ENCODE measurements at places on chromosomes 2 and 18. TPM values are rescaled to one million over a fixed set of nuclear protein-coding genes. Genes with fewer than 3 reads are reported as not detected.
A peak's percentile ranks its signal among the peaks of the same experiment; 100 is the strongest.

DNA sequence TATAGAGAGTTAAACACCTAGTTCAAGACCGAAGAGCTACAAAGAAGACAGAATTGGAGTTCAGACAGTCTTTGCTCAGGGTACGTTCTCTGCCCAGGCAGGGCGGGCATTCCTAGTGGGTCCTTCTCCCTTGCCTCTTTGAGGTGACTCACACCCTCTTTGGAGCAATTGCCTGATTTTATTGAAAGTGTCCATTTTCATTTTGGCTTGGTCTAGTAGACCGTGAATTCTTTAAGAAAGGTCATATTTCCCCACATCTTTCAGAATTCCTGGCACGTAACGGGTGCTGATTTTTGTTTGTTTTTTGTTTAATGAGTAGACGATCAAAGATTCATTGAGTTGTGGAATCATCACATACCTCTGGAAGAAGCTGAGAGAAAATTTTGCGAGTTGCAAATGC is 871.5 kb downstream of the RNF144A start:
- H3K4me1 ChIP-seq, result no peaks in the 10 kb centered on the region
- H3K36me3 ChIP-seq, result no peaks in the 10 kb centered on the region
- H3K27ac ChIP-seq, result no peak overlapping the region
- H3K4me3 ChIP-seq, result no peak overlapping the region

DNA sequence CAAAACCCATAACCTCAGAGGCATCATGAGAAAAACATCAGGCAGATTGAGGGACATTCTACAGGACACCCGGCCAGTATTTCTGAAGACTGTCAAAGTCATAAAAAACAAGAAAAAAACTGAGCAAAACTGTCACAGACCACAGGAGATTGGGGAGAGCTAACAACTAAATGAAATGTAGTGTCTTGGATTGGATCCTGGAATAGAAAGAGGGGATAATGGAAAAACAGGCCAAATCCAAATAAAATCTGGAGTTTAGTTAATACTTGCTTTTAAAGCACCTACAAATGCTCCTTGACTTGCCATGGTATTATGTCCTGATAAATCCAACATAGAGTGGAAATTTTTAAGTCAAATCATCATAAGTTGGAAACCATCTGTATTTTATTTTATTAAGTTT is 17.6 kb upstream of the CXCR1 start:
- no peak overlapping the region for H3K27ac ChIP-seq
- peaks cover 3% of the 10 kb centered on the region for H3K4me1 ChIP-seq

- no peak overlapping the region for H3K4me3 ChIP-seq
- no peaks in the 10 kb centered on the region for H3K27me3 ChIP-seq
- H3K36me3 ChIP-seq, result no peaks in the 10 kb centered on the region
These were observed 330.0 kb upstream of the SLC14A2 start for GRCh38 chr18:45285251-45285650.

DNA sequence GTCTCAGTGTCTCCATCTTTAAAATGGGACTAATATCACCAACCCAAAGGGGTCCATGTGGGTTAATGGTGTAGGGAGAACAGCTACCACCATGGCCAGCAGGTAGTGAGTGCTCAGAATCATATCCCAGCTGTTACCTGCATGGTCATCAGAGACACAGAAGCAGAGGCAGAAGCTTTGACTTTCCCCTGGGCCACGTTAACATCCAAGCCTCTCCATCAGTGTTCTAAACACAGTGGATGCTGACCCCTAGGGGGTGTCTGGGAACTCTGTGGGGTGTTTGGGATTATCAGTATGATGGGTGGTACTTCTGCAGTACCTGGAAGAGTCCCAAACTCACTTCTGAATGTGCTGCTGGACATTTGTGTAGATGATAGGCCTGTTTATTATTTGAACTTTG is 93.6 kb downstream of the GYPC start:
- no peaks in the 10 kb centered on the region for H3K27me3 ChIP-seq
- no peak overlapping the region for H3K4me3 ChIP-seq
- DNase-seq, result no peak
- no peaks in the 10 kb centered on the region for H3K4me1 ChIP-seq

DNA sequence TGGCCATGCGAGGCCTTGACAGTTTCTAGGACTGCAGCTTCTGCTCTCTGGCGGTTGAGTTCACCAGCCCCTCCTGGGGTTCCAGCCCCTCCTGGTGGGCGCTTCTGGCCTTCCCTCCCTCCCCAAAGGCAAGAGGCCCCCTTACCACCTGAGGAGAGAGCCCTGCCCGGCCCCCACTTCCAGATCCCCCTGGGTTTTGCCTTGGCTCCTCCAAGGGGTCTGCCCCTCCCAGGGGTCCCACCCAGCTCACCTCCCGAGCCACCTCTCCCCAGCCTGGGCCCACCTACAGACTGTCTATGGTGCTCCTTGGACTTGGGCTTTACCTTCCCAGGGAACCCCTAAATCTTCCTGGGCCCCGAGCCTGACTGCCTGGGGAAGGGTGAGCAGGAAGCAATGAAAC is 264.5 kb downstream of the ATAD2B start:
- no peak overlapping the region for H3K4me3 ChIP-seq
- H3K27ac ChIP-seq, result no peak overlapping the region
- H3K4me1 ChIP-seq, result no peaks in the 10 kb centered on the region
- H3K36me3 ChIP-seq, result no peaks in the 10 kb centered on the region

- H3K36me3 ChIP-seq, result no peaks in the 10 kb centered on the region
- H3K4me1 ChIP-seq, result no peaks in the 10 kb centered on the region
- H3K27me3 ChIP-seq, result no peaks in the 10 kb centered on the region
- H3K4me3 ChIP-seq, result no peak overlapping the region
- H3K27ac ChIP-seq, result no peak overlapping the region
These were observed 799.0 kb downstream of the DCDC2C start for GRCh38 chr2:4502230-4502843.

DNA sequence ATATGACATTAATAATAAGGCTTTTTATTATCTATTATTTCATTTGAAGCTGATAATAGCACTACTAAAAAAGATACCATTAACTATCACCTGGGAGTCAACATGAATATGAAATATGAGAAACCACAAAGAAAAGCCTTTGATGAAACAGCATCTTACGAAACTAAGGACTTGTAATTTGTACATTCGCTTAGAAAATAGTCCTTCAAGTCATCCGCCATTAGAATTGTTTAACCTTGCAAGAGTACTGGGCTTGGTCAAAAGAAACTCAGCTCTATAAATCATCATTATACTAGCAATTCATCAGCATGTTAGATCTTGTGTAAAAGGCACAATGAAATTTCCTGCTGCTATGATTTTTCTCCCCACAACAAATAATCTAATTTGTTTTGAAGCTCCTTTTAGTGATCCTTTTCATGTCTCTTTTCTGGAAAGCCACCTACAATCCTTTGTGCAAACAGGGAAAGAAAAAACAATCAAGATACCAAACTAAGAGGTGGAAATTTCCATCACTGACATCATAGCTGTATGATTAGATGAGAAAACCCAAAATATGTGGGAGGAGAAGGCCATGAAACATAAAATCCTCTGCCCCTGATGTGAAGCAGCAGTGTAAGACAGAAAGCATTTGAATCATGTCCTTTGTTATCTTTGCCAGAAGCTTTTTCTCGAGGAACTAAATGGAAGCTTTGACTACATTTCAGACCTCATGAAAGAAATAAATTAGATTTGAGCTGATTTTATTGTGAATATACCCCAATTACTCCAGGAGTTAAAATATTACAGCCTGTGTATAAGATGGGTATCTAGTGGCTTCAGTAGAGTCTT is 31.2 kb downstream of the SCN9A start:
- no peaks in the 10 kb centered on the region for H3K27me3 ChIP-seq
- no peak for DNase-seq
- no peak overlapping the region for H3K27ac ChIP-seq
- no peak overlapping the region for H3K4me3 ChIP-seq
- H3K4me1 ChIP-seq, result no peaks in the 10 kb centered on the region
- H3K36me3 ChIP-seq, result no peaks in the 10 kb centered on the region

DNA sequence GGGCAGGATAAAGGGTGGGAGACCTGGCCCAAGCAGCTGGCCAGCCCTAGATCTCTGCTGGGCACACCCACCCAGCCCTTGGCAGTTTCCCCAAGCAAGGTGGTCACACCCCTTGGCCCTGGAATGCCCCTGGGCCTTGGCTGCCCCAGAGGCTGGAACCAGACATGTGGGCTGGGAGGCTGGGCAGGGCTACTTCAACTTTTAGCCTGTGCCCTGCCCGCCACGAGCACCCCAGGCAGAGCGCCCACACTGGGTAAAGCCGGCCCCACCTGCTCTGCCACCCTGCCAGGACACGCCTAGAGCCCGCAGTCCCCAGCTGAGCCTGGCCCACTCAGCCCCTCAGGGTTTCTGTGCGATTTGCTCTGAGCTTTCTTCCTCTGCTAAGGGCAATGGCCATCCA is 119.7 kb upstream of the SMAD2 start:
- no peaks in the 10 kb centered on the region for H3K27me3 ChIP-seq
- H3K4me3 ChIP-seq, result no peak overlapping the region
- no peak overlapping the region for H3K27ac ChIP-seq
- peaks cover 6% of the 10 kb centered on the region for H3K4me1 ChIP-seq
- DNase-seq, result peak; percentile 72
- no peaks in the 10 kb centered on the region for H3K36me3 ChIP-seq

DNA sequence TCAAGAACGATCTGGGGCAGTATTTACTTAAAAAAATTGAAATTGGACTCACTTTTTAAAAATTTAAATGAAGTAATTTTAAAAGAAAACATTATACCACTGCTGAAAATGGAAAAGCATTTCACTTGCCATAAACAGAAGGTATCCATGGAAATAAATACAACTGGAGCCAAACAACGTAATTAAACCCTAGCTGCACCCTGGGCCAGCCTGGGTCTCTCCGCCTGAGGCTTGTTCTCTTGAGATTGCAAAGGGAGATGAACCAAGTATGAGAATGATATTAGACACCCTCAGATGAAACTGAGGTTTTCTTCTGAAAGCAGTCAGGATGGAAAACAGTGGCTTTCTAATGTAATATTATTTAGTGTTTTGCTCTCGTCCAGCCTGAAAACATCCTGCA is 264.4 kb downstream of the KCNE4 start:
- no peaks in the 10 kb centered on the region for H3K36me3 ChIP-seq
- no peak overlapping the region for H3K4me3 ChIP-seq
- no peak for DNase-seq

DNA sequence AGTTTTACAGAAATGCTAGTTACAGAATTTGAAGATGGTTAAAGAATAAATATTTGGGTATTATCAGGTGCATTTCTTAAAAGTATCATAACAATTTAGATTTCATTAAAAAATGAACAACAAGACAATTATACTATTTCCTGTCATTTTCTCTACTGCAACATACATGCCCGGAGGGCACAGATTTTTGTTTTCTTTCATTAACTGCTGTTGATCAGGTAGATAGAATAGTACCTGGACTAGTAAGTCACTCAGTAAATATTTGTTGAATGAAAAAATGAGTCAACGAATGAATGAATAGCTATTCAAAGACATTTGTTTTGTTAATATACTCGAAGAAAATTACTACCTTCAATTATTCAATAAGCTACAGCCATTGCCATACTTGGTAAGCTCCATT is 531.2 kb upstream of the VRK2 start:
- no peaks in the 10 kb centered on the region for H3K36me3 ChIP-seq
- no peaks in the 10 kb centered on the region for H3K4me1 ChIP-seq
- no peak overlapping the region for H3K4me3 ChIP-seq
- no peak for DNase-seq

DNA sequence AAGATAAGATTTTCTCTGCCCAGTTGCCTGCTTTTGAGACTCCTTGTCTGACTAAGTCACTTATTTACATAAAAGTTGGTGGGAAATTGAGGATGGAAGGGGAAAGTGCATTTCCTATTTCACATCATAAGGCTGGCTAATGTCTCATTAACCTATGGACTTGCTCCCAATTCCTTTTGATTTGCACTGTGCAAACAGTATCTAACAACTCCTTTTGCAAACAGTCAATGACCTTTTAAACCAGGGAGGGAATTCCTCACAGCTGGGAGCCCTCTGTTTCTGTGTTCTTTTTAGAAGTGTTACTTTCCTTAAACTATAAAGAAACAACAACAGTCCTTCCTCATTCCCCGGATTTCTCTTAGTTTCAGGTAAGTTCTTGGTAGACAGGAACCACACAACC is 272.8 kb downstream of the RND3 start:
- no peaks in the 10 kb centered on the region for H3K36me3 ChIP-seq
- H3K4me3 ChIP-seq, result no peak overlapping the region
- H3K4me1 ChIP-seq, result no peaks in the 10 kb centered on the region
- H3K27ac ChIP-seq, result no peak overlapping the region
- DNase-seq, result no peak
- H3K27me3 ChIP-seq, result no peaks in the 10 kb centered on the region

GRCh38 chr2:152588998-152589397 is 128.3 kb downstream of the PRPF40A start:
- no peak overlapping the region for H3K4me3 ChIP-seq
- H3K27ac ChIP-seq, result no peak overlapping the region
- H3K27me3 ChIP-seq, result no peaks in the 10 kb centered on the region
- no peak for DNase-seq
- no peaks in the 10 kb centered on the region for H3K4me1 ChIP-seq
- H3K36me3 ChIP-seq, result peaks cover 5% of the 10 kb centered on the region

GRCh38 chr2:154375579-154375931 is 322.9 kb upstream of the KCNJ3 start:
- no peak overlapping the region for H3K4me3 ChIP-seq
- no peaks in the 10 kb centered on the region for H3K27me3 ChIP-seq
- DNase-seq, result no peak
- H3K27ac ChIP-seq, result no peak overlapping the region
- no peaks in the 10 kb centered on the region for H3K4me1 ChIP-seq
- H3K36me3 ChIP-seq, result no peaks in the 10 kb centered on the region

- no peaks in the 10 kb centered on the region for H3K36me3 ChIP-seq
- peaks cover 45% of the 10 kb centered on the region for H3K27me3 ChIP-seq
- peaks cover 4% of the 10 kb centered on the region for H3K4me1 ChIP-seq
- DNase-seq, result peak; percentile 79
These were observed at the start of gene CBLN2 for GRCh38 chr18:72544092-72544886. Gene CBLN2, minus strand, starts transcription at chr18:72544342. Its CDS starts 2,182 bp downstream, at chr18:72542160.

GRCh38 chr2:200781616-200782015 is 30.1 kb upstream of the BZW1 start:
- DNase-seq, result no peak
- no peak overlapping the region for H3K4me3 ChIP-seq

PPP1R1C gene
- 5.8 TPM for total RNA-seq

ALLC gene
- total RNA-seq, result not detected

TUBA4B gene
- not detected for total RNA-seq

SLC30A3 gene
- 0.58 TPM for total RNA-seq

PSTPIP2 gene
- 9.8 TPM for total RNA-seq

KCNE4 gene
- total RNA-seq, result 0.61 TPM

ZNF396 gene
- total RNA-seq, result 3.1 TPM

TLX2 gene
- not detected for total RNA-seq

CYS1 gene
- total RNA-seq, result 4.5 TPM

FOXD4L1 gene
- total RNA-seq, result 0.78 TPM

All from upper lobe of right lung (tissue), 1 donor.